ENCODE measurements at places on chromosomes 5 and 9.

GRCh38 chr5:1037671-1038416 is 29.2 kb downstream of the NKD2 start:
- DNase-seq: no peak

DNA sequence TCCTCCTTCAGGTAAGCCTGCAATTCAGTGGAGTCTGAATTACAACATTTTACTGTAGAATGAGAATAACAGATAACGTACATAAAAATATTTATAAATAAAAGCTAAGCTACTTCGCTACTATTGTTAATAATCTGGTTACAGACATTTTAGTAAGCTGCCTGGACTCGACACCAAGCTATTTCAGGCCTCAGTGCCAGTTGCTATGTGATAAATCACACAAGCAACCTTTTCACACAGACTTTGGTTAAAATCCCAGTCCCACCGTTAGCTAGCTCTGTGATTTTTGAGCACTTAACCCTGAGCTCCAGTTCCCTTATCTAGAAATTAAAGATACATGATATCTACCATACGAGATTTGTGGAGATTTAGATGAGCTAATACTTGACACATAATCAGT is 99.9 kb downstream of the RFK start:
- DNase-seq: no peak

DNA sequence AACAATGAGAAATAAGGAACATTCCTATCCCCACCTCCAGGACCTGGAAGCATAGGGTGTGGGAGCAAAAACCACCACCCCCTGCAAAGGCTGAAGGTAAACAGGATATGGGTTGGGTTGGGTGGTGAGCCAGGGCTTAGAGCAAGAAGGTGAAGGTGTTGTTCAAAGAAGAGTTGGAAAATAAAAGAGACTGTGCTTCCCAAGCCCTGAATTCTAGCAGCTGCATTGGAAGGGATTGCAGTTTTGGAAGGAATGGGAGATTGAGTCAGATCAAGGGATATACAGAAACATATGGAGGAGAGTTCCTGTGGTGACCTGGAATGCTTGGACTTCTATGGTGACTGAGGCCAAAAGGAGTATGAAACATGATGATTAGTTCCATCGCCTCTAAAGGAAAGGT is 24.7 kb upstream of the MTAP start:
- no peak for DNase-seq

- no peak for DNase-seq
These were observed 26.4 kb downstream of the TMEM167A start for GRCh38 chr5:83050723-83051340.

DNA sequence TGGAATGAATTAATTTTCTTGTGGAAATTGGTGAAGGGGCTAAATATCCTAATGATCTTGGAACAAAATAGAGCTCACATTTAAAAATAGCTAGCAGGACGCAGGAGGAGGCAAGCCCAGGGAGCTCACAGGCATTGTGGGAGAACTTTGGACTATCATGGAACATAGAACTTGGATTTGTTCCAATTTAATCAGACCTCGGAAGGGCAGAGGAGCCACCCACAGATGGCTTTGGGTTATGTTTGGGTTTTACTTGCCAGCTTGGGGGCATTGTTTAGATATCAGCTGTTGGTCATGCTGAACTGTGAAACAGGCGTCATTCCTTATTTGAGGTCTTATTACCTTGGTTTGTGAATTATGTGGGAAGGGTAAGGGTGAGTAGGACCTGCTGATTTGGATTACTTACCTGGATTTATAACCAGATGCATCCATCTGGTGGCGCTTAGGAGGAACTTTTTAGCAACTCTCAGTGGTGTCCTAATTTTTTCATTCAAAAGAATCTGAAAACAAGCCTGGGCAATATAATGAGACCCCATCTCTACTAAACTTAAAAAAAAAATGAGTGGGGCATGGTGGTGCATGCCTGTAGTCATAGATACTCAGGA is 14.1 kb upstream of the PTGR1 start:
- no peak for DNase-seq

DNA sequence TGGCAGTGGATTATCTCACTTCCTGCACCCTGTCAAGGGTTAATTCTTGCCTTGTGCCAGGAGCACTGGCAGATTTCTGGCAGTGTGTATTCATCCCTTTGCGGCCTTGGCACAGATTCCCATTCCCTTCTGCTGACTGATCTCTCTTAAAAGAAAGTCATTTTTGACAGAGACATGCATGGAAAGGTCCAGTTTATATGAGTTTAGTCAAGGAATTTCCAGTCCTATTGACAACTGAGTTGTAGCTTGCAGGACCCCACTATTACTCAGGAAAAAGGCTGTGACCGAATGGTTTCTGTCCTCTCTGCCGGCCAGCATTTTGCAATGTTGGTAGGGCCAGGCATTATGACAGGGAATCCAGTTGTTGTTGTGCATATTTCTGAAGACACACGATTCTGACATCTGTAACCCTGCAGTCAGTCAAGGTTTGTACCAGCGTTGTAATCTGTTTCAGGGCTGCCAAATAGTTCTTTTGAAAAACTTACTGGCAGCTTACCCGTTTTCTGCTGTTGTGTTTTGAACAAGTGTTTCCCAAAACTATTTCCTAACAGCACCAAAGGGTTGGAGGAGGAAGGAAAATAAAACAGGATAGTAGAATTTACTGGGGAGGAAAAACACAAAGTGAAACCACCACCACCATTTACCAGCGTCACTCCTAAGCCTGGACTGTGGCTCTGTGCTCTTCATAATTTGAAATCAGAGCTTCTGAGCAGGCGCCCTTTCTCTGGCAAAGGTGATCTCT is 243.4 kb upstream of the KLF4 start:
- no peak for DNase-seq

- no peak for DNase-seq
These were observed 37.9 kb downstream of the NRG2 start for GRCh38 chr5:140005145-140005591.

GRCh38 chr5:167245868-167246267 is 1045.6 kb upstream of the WWC1 start:
- no peak for DNase-seq

GRCh38 chr5:4868140-4868735 is 271.9 kb upstream of the ADAMTS16 start:
- no peak for DNase-seq

DNA sequence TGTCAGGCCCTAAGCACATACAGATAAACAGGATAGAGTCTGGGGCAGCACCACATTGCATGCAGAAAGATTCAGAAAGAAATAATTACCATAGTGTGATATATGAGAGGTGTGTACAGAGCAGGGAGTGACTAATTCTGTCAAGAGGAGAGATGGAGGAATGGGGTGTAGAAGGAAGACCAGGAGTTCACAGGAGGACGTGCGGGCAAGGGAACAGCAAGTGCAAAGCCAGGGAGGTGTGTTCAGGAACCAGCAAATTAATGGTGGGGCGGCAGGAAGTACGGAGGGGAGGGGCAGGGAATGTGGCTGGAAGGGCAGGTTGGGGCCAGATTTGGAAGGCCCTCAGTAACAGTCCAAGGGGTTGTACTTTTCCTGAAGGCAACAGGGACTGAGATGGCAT is 17.4 kb downstream of the EGR1 start:
- no peak for DNase-seq

GRCh38 chr5:169918228-169918627 is 62.1 kb downstream of the INSYN2B start:
- no peak for DNase-seq

DNA sequence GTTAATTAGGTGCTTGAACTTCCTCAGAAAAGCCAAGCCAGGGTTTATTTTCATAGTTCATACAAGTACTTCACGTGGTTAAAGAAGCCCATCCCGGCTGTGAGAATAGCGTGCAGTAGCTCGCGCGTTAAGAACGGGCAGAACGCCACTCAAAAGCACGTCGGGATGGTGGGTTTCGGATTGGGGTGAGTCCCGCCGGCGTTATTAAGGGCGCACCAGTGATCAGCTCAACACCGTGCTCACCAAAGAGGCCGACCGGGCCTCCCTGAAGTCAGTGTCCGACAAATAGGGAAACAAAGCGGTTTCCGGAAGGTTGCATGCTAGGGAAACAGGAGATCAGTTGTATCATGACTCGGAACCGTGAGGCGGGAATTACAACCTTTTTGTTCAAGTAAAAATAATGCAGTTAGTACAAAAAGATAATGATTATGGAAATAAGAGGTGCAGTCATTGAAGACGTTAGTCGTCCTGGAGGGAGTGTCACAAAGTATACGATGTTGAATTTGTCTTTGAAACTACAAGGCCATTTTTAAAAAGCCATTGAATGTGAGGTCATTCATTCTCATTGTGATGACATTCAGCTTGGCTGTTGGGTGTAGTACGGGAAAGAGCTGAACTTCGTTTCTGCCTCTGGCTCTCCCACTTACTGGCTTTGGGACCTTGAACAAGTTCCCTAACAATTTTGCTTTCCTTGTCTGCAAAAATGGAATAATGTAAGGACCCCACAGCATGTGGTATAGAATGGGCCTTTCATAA is 992 bp downstream of the SETD9 start:
- DNase-seq: no peak

- no peak for DNase-seq
These were observed 34.7 kb upstream of the SLC22A5 start for GRCh38 chr5:132334812-132335211.
